ENCODE measurements at places on chromosomes 4 and X.

DNA sequence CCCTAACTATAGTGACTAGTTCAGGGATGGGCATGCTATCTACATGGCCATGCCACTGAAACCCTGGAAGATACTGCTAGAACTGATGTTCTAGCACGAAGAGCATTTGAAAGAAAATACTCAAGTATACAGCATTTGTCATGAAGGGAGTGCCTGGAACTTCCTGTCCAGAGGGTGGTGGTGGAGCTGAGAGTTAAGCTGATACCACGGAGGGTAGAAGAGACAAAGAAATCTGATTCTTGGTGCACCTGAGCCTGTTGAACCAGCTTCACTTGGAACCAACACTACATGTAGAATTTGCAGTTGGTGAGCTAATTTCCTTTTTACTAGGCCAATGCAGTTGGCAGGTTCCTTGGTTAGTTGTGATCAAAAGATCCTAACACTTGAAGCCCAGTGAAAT is 116.4 kb downstream of the CCNG2 start:
- no peak for DNase-seq

DNA sequence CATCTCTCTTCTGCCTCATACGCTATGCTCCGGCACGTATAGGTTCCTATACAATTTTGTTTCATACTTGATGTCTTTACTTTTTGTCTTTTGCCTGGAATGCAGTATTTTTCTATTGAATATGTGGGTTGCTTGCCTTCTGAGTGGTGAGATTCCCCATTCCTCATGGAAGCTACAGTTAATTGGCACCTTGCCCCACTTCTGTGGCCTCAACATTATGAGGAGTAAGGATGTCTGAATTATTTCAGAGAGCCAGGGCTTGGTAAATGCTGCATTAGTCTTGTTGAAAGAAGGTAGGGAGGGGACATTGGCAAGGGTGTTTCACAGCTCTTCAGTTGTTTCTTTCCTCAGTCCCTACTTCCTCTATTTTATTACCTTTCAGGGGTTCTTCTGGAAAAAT is 23.0 kb downstream of the CDKL5 start:
- no peak for DNase-seq

GRCh38 chrX:41538707-41539106 is 91.6 kb downstream of the NYX start:
- DNase-seq = no peak

- no peak for DNase-seq
Observed at GRCh38 chrX:69318651-69319340, 153.5 kb upstream of the PJA1 start.

DNA sequence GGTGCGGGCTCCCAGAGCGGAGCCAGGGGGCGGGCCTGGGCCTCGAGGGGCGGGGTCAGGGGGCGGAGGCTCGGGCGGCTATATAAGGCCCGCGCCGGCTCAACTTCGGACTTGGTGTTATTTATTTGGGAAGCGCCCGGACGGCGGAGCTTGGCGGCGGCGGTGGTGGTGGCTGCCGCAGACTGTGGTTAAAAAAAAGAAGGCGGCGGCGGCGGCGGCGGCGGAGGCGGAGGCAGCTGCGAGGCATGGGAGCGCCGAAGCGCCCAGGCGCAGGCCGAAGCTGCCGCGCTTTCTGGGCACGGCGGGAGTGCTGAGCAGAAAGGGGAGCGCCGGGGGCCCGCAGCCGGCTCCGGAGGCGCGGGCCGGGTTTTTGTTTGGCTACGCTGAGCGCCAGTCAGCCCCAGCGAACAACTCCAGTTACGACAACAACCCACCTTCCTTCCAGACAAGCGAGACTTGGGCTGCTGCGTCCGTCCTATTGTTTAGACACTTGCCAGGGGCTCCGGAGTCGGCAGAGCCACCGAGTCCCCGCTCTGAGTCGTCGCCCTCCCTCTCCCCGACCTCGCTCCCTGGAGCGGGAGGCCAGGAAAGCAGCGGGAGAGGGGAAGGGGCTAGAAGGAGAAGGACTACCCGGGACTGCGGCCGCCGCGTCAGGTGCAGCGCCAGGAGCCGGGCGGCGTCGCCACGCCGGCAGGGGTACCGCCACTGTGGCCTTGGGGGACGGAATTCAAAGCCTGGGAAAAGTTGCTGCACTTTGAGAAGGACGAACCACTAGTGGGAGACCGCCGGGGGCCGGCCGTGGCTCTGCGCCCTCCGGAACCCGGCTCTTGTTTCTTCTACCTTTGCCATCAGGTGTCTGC is at the start of gene SLIT2:
TSS of gene SLIT2 (plus strand) at position 110 of the 860 bp plus-strand sequence. CDS start 1,911 bp downstream, outside the sequence.
- DNase-seq = no peak

- DNase-seq = no peak
Observed at GRCh38 chr4:11732155-11732554, 303.5 kb upstream of the HS3ST1 start.

DNA sequence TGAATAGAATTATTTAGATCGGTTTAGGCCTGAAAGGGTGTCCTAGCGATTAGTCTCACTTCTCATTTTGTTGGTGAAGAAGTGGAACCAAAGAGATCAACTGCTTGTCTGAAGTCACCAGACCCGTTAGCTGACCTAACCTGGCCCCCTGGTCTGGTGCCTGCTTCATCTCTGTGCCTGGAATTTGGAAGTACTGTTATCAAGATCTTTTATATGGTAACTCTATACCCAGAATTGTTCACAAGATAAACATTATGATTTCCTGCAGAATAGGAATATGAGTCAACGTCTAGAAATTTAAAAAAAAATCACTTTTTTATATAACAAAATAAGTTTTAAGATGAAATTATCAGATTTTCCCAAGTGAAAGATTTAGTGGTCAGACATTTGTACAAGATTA is 37.2 kb downstream of the LRP2BP start:
- no peak for DNase-seq

DNA sequence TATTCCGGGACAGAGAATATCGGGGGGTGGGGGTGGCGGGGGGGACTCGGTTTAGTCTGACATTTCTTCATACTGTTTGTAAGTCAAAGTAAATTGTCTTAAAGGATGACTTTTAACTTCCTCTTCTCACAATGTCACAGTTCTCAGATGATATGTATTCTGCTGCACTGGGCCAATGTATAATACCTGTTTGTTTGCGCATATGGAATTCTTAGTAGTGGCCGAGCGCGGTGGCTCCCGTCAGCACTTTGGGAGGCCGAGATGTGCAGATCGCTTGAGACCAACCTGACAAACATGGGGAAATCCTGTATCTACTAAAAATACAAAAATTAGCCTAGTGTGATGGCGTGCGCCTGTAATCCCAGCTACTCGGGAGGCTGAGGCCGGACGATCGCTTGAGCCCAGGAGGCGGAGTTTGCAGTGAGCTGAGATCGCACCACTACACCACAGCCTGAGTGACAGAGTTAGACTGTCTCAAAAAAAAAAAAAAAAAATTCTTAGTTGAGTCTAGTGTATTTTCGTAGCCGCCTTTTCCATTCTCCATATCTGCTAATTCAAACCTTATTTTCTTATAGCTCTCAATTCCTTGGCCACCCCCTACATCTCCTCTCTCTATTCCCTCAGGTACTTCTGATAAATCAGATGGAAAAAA is 851 bp downstream of the POLR2B start:
- DNase-seq = no peak

- no peak for DNase-seq
Observed at GRCh38 chr4:183469936-183470335, 25.5 kb downstream of the CDKN2AIP start.

DNA sequence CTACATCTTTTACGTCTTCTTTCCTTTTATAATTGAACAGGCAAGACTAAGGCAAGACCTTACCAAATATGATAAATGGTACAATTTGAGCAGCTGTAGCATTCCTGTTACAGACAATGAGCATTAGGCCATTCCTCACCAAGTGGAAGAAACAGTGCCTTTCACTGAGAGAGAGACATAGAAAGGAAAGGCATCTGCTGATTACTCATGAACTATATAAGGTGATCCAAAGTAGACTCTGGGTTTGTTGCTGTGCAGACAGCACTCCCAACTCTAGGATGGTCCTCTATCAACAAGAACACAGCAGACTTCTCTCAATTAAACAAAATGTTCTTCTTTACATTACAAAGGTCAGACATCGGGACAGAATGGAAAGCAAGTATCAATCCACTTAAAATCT is 91.9 kb downstream of the FAM13A start:
- DNase-seq = no peak

- DNase-seq = no peak
Observed at GRCh38 chr4:166726832-166727231, 507.5 kb downstream of the SPOCK3 start.

- DNase-seq = no peak
Observed at GRCh38 chrX:48531358-48531959, 8.1 kb upstream of the TBC1D25 start.

GRCh38 chr4:87995435-87995834 is 12.0 kb upstream of the PKD2 start:
- DNase-seq = no peak

DNA sequence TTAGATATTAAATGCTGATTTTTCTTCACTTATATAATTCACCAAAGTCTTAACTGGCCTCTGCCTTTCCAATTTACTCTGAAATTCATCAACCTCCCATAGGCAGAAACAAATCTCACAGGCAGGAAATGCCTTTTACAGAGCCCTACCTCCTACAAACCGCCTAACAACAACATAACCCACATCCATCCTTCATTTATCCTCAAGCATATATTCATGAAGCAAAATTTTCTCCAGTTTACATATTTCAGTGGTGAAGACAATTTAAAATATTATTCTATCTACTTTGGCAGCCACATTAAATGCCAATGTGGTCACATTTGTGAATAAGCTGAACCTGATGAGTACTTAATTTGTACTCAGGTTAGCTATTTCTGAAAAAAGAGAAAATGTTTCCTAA is 30.3 kb downstream of the SEPSECS start:
- DNase-seq = no peak

DNA sequence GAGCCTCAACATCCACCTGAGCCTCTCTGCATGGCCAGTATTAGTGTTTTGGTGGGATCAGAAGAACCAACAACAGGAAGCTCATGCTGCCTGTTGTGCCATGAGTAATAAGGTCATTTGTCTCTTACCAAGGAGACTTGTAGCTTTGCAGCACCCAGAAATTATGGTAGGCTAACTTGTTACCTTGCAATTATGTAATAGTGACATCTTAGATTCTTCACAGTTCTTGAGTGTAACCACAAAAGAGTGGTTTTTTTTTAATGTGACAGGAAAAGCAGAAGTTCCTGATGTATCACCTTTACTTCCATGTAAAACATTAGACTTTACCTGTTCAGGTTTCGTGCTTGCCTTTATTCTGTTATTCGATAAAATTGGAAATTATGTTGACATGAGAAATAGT is 263.9 kb upstream of the CXXC4 start:
- DNase-seq = no peak

- DNase-seq = no peak
Observed at GRCh38 chr4:187357045-187357643, 633.5 kb upstream of the FAT1 start.

GRCh38 chr4:39889226-39889625 is 88.5 kb downstream of the PDS5A start:
- no peak for DNase-seq

- no peak for DNase-seq
Observed at GRCh38 chr4:6195602-6196319, 4.6 kb downstream of the JAKMIP1 start.

Data from stimulated activated CD8-positive, alpha-beta memory T cell treated with anti-CD3 and anti-CD28 coated beads, Interleukin-2, amount 100 ng/mL, for 1 hour (primary cell).